A549 treated with dexamethasone at 1 μM for 4 hours (cell line): ENCODE measurements at places on chromosomes 12 and 14. TPM values are rescaled to one million over a fixed set of nuclear protein-coding genes. Genes with fewer than 3 reads are reported as not detected.

Gene GNG2
- 2.6 to 4.0 TPM (median 2.8 TPM) in 5 replicates for total RNA-seq

Gene R3HDM2
- total RNA-seq, result 7.2 to 11.9 TPM (median 8.5 TPM) in 5 replicates

Gene ZDHHC22
- total RNA-seq, result 0.20 to 0.27 TPM (median 0.23 TPM) in 5 replicates

Gene AQP5
- total RNA-seq, result not detected in 5 replicates

Gene CLEC4C
- not detected in 5 replicates for total RNA-seq

Gene JAG2
- total RNA-seq, result 13.3 to 26.5 TPM (median 24.7 TPM) in 5 replicates

Gene MON2
- 11.0 to 18.4 TPM (median 16.4 TPM) in 5 replicates for total RNA-seq

Gene MYRFL
- 0.07 TPM in 1 of 5 replicates, not detected in the others for total RNA-seq

Gene ADGRD1
- 0.40 to 0.56 TPM (median 0.55 TPM) in 5 replicates for total RNA-seq

Gene MIP
- total RNA-seq, result 0.15 TPM in 1 of 5 replicates, not detected in the others

Gene SYNDIG1L
- total RNA-seq, result not detected in 5 replicates

Gene OR4K13
- not detected in 5 replicates for total RNA-seq

Gene WASHC4
- 21.3 to 31.9 TPM (median 26.3 TPM) in 5 replicates for total RNA-seq

Gene ACRBP
- total RNA-seq, result 0.13 to 0.23 TPM (median 0.19 TPM) in 5 replicates

Gene DBX2
- total RNA-seq, result not detected in 5 replicates

Gene CLEC7A
- not detected in 5 replicates for total RNA-seq

Gene CHMP4A
- 81.0 to 115 TPM (median 82.9 TPM) in 5 replicates for total RNA-seq

Gene BCL11B
- total RNA-seq, result 0.29 to 0.59 TPM (median 0.47 TPM) in 5 replicates

Gene SOAT2
- total RNA-seq, result 0.17 to 0.27 TPM (median 0.26 TPM) in 5 replicates

Gene SERPINA6
- total RNA-seq, result 0.95 to 1.6 TPM (median 1.4 TPM) in 5 replicates

Gene SCNN1A
- 16.8 to 31.6 TPM (median 27.9 TPM) in 5 replicates for total RNA-seq

Gene TAS2R20
- 0.06 to 0.12 TPM (median 0.11 TPM) in 3 of 5 replicates, not detected in the others for total RNA-seq

Gene PCED1B
- total RNA-seq, result 14.2 to 17.8 TPM (median 15.5 TPM) in 5 replicates

Gene ATG14
- total RNA-seq, result 5.0 to 6.6 TPM (median 5.8 TPM) in 5 replicates

Gene FLRT2
- 2.1 to 4.1 TPM (median 3.2 TPM) in 5 replicates for total RNA-seq

Gene KCNJ8
- 0.21 to 0.27 TPM (median 0.24 TPM) in 5 replicates for total RNA-seq

Gene SLC2A14
- total RNA-seq, result 0.39 to 1.1 TPM (median 0.78 TPM) in 5 replicates

Gene HOXC9
- 12.7 to 14.9 TPM (median 14.5 TPM) in 5 replicates for total RNA-seq

Gene PIGH
- total RNA-seq, result 14.8 to 19.4 TPM (median 17.3 TPM) in 5 replicates

Gene SLC2A13
- 2.4 to 3.1 TPM (median 2.9 TPM) in 5 replicates for total RNA-seq
